ENCODE measurements at places on chromosomes 3 and 15. TPM values are rescaled to one million over a fixed set of nuclear protein-coding genes. Genes with fewer than 3 reads are reported as not detected.

DNA sequence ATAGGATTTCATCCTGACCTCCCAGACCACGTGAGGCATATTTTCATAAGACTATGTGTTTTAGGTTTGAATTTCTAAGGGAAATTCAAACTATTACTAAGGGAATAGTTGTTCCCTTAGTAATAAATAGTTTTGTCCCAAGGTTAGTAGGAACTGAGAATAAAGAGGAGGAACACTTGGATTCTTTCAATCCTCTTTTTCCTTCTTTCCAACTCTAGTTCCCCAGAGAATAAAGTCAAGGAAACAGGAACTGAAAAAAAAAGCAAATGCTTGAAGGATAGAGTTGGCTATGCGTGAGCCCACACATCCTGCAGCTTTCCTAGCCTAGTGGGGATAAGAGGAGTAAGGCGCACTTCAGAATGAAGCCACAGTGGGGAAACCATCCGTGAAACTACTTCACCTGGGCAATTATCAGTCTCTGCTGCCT, 312.1 kb upstream of the TGFBR2 start:
- no peak for DNase-seq

CCR8 gene
- not detected for total RNA-seq

FBXO40 gene
- not detected for total RNA-seq

CAV3 gene
- total RNA-seq, result not detected

GRCh38 chr3:22451501-22451900, 700.5 kb upstream of the ZNF385D start:
- no peak for DNase-seq

DNA sequence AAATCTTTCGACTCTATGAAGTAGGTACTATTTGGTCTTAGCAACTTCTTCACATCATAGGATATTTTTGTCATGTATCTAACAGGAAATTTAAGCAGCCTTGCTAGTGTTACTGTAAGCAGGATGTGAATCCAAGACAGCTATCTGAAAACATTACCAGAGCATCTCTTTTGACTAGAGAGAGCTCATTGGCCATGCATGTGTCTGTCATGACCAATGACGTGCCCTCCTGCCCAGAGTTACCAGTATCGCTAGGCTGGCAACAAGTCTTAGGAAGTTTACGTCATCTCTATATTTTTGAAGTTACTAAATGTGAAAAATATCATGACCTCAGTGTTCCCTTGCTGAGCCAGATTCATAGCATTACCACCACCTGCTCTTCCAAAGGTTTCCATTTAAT, 130.9 kb upstream of the TP63 start:
- DNase-seq, result no peak

DNA sequence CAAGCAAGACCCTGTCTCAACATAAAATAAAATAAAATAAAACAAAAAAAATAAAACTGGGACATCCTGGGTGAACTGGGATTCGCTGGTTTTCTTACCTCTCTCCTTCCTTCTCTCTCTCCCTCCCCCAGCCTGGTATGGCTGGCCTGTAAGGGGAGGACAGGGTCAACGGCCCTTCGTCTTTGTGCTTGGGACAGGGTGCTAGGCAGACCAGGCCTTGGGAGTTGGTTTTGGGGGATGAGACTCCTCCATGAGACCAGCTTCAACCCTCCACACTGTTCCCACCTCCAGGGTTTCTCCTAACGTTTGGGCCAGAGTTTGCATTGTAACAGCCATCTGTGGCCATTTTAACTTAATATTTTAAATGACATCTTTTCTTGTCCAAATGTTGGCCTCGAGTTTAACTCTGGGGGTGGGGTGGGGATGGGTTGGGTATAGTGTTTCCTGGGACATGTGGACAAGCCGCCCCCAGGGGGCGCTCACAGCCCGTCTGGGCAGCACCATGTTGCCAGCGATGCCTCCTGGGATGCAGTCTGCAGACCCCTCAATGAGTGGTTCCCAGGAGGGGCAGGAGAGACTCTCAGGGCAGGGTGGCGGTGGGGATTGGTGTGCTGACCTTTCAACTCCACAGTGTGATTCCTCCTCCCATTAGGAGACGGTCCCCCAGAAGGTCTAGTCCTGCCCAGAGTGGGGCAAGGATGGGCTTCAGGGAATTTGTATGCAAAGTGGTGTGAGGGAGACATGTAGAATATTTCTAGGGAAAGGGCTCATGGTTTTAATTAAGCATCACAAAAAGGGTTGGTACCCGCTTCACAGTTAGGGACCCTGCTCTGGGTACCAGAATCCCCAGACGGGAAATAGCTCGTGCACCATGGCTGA, 37.7 kb upstream of the LCTL start:
- DNase-seq, result peak; percentile 46

GRCh38 chr3:13837751-13838150, 42.1 kb downstream of the WNT7A start:
- DNase-seq, result no peak

GRCh38 chr3:56800832-56801661, 702 bp downstream of the ARHGEF3 start:
- no peak for DNase-seq

DNA sequence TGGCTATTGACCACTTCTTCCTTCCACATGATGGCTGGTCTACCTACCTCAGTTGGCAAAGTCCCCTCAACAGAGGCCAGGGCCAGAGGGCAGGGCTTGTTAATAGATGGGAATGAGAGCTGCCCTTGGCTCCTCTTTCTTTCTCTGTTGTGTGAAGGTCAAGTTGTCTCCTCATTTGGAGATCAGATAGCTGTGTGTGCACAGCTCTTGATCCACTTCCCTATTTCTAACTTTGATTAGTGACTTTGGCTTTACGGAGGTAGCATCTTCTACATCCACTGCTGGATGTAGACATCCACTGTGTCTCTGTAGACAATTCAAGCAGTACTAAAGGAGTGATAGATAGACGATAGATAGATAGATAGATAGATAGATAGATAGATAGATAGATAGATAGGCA, 270.8 kb upstream of the LRRFIP2 start:
- DNase-seq, result no peak
